NCI-H1436 (cell line): ENCODE measurements at places on chromosomes 2 and 18.

GRCh38 chr18:5476961-5477800 is 66.6 kb downstream of the EPB41L3 start:
- DNase-seq: no peak

- no peak for DNase-seq
These were observed 35.5 kb upstream of the RMP24 start for GRCh38 chr18:35936951-35937350.

GRCh38 chr2:203565076-203565475 is 30.0 kb upstream of the RAPH1 start:
- no peak for DNase-seq

- DNase-seq: no peak
These were observed 76.9 kb upstream of the DAPL1 start for GRCh38 chr2:158718196-158718585.

DNA sequence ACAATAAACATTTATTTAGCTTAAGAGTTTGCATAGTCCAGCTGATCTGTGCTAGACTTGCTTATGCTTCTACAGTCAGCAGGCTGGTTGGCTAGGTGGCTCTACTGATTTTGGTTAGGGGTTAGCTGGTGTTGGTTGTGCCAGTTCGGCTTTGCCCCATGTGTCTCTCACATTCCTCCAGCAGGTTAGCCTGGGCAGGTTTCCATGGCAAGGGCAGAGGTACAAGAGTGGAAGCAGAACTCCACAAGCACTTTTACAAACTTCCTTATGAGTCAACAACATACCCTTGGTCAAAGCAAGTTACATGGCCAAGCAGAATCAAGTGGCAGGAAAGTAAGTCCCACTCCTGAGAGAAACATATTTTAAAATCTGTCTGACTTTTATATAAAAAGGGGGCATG is 82.3 kb downstream of the SS18 start:
- no peak for DNase-seq

GRCh38 chr2:14094592-14094991 is 537.9 kb upstream of the LRATD1 start:
- DNase-seq: peak; percentile 22

DNA sequence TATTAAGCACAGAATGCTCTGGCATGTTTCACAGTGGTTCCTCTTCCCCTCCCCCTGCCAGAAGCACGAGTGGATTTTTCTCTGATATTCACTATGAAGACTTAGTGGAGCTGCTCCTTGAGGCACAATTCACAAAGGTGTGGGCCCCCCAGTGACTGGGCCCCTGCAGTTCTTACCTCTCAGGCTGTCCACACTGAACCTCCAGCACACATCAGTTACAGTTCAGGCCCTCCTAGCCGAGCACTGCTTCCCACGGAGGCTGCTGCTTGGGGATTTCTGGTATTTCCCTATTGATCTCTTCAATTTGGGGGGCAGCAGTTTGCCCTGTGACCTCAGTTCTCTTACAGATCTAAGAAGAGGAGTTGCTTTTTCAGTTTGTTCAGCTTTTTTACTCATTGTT is 236.1 kb downstream of the SH3RF3 start:
- DNase-seq: no peak

- no peak for DNase-seq
These were observed 209.3 kb downstream of the AKAIN1 start for GRCh38 chr18:4987452-4988405.

DNA sequence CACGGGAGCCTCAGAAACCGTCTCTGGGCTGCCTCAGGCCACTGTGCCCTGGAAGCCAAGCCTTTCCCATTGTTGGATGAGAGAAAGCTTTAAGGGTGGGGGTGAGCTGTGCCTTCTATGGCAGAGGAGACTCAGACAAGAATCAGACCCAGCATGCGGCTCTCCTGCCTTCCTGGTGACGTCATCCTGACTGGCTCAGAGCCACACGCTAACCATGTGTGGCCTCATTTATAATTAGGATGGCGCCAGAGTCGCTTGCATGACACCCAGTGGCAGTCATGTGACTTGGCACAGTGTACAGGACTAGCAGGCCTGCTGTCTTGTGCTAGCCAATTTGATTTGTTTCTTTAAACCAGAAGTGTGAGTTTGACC is 99.1 kb downstream of the SH3BP4 start:
- DNase-seq: peak; percentile 95

GRCh38 chr2:45765007-45765727 is 113.7 kb downstream of the PRKCE start:
- DNase-seq: no peak

- DNase-seq: no peak
These were observed 22.7 kb downstream of the RAB31 start for GRCh38 chr18:9730786-9731185.

DNA sequence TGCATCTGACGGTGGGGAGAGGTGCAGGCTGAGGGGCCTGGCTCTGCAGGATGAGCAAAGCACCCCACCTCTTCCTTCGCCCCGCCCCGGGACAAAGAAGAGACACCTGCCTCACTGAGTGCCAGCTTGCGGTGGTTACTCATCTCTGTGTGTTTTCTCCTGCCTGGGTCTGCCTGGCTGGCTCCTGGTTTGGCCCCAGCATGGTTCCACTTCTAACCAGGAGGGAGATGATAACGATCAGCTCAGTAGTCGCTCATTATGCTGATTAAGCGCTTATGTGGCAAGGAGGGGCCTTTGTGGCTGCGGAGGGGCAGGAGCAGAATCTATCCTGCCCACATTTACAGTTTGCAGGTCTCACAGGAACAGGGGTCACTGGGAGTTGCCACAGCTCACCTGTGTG is 68.7 kb upstream of the EDAR start:
- DNase-seq: no peak

- no peak for DNase-seq
These were observed 10.8 kb upstream of the YWHAQ start for GRCh38 chr2:9641641-9642040.

DNA sequence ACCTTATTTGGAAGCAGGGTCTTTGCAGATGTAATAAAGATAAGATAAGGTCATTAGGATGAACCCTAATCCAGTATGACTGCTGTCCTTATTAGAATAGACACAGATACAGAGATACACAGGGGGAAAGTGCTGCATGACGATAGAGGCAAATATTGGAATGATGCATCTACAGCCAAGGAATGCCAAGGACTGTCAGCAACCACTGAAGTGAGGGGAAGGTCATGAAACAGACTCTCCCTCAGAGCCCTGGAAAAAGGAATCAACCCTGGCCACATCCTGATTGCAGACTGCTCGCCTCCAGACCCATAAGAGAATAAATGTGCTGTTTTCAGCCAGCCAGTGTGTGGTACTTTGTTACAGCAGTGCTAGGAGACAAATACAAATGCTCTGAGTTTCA is 14.8 kb downstream of the TMEM237 start:
- DNase-seq: no peak

DNA sequence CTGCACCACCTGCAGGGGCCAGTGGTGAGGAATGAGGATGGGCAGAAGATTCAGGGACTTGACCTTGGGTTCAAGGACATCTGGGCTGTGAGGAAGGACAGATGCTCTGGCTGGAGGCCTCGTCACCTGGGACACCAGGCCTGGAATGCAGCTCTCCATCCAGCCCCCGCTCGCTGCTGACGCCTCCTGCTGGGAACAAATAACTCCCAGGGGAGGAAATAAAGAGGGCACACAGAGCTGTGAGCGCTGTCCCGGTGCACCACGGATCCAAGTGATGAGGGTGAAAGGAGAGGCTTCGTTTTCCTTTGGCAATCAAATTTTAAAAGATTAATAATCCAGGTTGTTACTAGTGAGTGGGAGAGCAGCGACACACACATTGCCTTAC is 368.0 kb upstream of the MYT1L start:
- DNase-seq: no peak

DNA sequence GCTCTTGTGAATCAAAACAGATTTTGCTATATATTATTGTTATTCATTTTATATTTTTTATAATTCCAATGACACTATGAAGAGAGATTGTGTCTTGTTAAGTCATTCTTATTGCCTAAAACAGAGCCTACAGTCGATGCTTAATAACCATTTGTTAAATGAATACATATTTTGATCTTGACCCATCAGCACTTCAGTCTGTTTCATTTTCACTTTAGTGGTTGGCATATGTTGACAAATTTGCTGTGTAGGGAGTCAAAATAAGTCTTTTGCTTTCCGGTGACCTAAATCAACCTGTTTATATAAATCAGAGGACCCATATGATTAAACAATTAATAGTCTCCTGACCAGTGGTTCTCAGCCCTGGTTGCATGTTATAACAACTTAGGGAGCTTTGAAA is 97.1 kb downstream of the TXNL1 start:
- DNase-seq: no peak

GRCh38 chr18:63085611-63086010 is 234.0 kb downstream of the BCL2 start:
- no peak for DNase-seq

DNA sequence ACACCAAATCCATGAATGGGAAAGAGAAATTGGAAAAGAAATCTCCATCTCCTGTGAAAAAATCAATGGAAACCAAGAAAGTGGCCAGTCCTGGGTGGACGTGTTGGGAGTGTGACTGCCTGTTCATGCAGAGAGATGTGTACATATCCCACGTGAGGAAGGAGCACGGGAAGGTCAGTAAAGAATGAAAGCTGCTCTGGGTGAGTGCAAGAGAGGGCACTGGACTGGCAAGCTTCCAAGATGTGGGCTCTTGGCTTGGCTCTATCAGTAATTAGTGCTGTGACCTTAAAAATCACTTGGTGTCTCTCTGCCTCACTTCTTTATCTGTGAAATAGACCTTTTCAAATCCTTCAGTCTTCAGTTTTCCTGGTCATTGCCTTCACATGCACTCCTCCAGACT is 89.0 kb downstream of the ZNF532 start:
- no peak for DNase-seq

DNA sequence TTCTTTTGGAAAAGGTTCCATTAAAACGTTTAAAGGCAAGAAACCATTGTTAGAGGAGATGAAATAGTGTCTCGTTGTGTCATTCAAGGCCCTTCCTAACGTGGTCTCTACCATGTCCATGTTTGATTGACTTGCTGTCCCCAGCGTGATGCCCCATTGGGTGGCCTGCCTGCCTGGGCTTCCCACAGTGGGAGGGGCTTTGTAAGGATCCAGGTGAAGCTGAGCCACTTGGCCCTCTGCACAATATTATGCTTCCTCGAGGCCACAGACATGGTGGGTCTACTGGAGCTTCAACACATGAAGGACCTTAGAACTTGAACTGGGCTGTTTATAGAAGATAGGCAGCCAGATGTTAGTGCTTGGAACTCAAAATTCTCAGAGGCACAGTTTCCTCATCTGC is 235.3 kb downstream of the FHOD3 start:
- DNase-seq: no peak

DNA sequence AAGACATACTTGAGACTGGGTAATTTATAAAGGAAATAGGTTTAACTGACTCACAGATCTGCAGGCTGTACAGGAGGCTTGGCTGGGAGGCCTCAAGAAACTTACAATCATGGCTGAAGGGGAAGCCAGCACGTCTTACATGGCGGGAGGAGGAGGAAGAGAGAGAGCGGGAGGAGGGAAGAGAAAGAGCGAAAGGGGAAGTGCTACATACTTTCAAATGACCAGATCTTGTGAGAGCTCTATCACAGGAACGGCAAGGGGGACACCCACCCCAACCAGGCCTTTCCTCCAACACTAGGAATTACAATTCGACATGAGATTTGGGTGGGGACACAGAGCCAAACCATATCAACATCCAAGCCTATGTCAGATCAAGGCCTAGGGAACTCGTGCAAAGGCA is 24.2 kb downstream of the MYL12B start:
- DNase-seq: no peak

GRCh38 chr18:49849331-49850217 is 36.2 kb upstream of the ACAA2 start:
- peak; percentile 73 for DNase-seq

GRCh38 chr18:69897397-69898108 is 50.1 kb downstream of the CD226 start:
- no peak for DNase-seq

DNA sequence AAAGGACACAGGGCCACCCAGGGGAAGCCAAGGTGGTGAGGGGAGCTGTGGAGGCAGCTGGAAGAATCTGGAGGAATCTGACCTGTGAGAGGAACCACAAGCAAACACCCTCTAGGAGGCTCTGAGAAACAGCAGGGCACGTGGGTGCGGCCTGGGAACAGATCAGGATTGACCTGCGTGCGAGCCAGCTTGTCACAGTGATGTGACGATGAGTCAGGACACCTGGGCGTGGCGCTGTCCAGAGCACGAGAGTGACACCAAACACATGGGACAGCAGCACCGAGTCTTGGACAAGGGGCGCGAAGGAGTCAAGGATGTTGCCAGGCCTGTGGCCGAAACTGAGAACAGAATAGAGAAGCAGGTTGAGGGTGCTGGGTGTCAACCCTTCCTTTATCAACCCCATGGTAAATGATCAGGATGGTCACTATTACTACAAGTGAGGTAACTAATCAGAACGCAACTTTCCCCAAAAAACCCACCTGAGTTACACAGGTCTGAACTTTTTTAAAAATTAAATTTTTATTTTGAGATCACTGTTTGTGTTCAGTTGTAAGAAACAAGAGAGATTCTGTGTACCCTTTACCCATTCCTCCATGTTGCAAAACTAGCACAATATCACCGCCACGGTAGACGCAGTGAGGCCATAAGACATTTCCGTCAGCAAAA is 637 bp upstream of the SFT2D3 start:
- no peak for DNase-seq

DNA sequence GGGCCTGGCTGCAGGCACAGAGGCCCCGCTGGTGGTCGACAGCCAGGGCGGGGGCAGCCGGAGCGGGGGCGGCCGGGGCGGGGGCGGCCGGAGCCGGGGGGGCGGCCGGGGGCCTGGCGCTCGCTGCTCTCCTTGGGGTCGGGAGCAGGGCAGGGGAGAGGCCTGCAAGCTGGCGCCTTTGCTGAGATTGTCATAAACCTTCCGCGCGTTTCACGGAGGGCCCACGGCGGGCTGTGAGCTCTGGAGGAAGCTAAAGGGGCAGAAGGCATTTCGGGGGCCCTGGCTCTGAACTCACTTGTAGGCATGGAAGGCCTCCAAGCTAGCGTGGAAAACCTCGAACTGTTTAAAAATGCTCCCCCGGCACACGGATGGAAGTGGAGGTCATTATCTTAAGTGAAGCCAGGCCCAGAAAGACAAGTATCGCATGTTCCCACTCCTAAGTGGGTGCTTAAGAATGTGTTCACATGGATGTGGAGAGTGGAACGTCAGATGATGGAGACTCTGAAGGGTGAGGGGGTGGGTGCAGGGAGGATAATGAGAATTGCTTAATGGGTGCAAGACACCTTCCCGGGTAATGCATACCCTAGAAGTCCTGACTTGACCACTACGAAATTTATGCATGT is 629 bp downstream of the PRELID3A start:
- DNase-seq: no peak

- no peak for DNase-seq
These were observed 12.3 kb upstream of the TEX51 start for GRCh38 chr2:126886211-126886915.
